ENCODE measurements at places on chromosomes 1 and 21.

GRCh38 chr1:224800486-224801119 lies 128.9 kb upstream of the DNAH14 start:
- H3K27ac ChIP-seq = no peak overlapping the region
- DNase-seq = no peak
- no peaks in the 10 kb centered on the region for H3K4me1 ChIP-seq
- H3K27me3 ChIP-seq = peaks cover 6% of the 10 kb centered on the region

- H3K36me3 ChIP-seq = no peaks in the 10 kb centered on the region
- peaks cover 31% of the 10 kb centered on the region for H3K27me3 ChIP-seq
- H3K4me1 ChIP-seq = no peaks in the 10 kb centered on the region
- H3K4me3 ChIP-seq = no peak overlapping the region
Observed at GRCh38 chr1:75710832-75711231, 13.7 kb upstream of the ACADM start.

GRCh38 chr1:43990271-43991199 lies 864 bp upstream of the CCDC24 start:
- H3K4me3 ChIP-seq = peak overlapping the region; percentile 83
- H3K36me3 ChIP-seq = no peaks in the 10 kb centered on the region
- DNase-seq = no peak
- peaks cover 16% of the 10 kb centered on the region for H3K4me1 ChIP-seq
- H3K27ac ChIP-seq = peak overlapping the region; percentile 82

DNA sequence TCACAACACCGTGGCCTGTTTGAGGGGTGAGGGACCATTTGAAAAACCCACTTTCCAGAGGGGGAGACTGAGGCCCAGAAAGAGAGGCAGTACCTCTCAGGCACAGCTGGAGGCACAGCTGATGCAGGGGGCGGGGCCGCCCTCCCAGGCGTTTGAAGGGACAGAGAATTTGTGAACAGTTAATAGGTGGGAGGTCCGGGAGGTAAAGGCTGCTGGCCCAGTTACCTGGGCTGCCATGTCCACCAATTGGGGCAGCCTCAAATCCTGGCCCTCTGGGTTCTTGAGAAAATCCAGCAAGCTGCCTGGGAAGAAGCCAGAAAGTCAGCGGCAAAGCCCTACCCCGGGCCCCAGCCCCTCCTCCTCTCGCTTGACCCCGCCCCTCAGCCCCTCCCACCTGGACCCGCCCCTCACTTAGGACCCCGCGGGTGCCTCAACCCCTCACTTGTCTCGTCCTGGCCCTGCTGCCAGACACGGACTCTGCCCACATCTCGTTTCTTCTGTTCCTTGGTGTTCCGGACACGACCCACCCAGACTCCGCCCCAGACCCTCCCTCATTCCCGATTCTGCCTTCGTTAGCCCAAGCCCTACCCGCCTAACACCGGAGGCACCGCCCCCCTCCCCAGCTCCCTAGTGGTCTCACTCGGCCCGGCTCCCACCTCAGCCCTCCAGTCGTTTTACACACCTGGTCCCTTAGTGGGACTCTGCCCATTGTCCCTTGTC lies 10.8 kb upstream of the AHDC1 start:
- H3K36me3 ChIP-seq = no peaks in the 10 kb centered on the region
- no peak overlapping the region for H3K4me3 ChIP-seq
- DNase-seq = no peak
- peaks cover 37% of the 10 kb centered on the region for H3K4me1 ChIP-seq

GRCh38 chr1:18868354-18868753 lies 8.9 kb upstream of the TAS1R2 start:
- DNase-seq = no peak
- peaks cover 10% of the 10 kb centered on the region for H3K27me3 ChIP-seq
- H3K4me3 ChIP-seq = no peak overlapping the region
- H3K4me1 ChIP-seq = no peaks in the 10 kb centered on the region

DNA sequence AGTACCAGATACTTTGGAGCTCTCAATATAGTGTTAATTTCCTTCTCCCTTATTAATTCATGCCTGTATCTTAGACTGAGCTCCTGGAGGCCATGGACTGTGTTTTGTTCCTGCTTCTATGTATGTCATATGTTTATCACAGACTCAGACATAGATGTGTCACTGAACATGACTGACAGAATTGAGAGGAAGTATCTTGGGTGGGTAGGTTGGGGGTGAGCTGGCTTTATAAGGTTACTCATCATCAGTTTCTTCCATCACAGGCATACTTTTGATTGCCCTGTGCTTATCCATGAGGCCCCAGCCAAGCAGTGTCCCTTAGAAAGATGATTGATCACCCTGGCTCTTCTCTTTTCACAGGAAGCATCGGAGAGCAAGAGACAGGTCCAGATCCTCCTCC lies 5.6 kb upstream of the SH3D21 start:
- no peak for DNase-seq
- peaks cover 51% of the 10 kb centered on the region for H3K36me3 ChIP-seq
- H3K4me3 ChIP-seq = no peak overlapping the region
- H3K4me1 ChIP-seq = peaks cover 12% of the 10 kb centered on the region

- peak overlapping the region; percentile 89 for H3K27ac ChIP-seq
- no peaks in the 10 kb centered on the region for H3K36me3 ChIP-seq
- H3K4me1 ChIP-seq = peaks cover 33% of the 10 kb centered on the region
- peaks cover 8% of the 10 kb centered on the region for H3K27me3 ChIP-seq
- peak overlapping the region; percentile 93 for H3K4me3 ChIP-seq
- DNase-seq = no peak
Observed at GRCh38 chr1:109485001-109485400, 1.3 kb downstream of the ATXN7L2 start.

DNA sequence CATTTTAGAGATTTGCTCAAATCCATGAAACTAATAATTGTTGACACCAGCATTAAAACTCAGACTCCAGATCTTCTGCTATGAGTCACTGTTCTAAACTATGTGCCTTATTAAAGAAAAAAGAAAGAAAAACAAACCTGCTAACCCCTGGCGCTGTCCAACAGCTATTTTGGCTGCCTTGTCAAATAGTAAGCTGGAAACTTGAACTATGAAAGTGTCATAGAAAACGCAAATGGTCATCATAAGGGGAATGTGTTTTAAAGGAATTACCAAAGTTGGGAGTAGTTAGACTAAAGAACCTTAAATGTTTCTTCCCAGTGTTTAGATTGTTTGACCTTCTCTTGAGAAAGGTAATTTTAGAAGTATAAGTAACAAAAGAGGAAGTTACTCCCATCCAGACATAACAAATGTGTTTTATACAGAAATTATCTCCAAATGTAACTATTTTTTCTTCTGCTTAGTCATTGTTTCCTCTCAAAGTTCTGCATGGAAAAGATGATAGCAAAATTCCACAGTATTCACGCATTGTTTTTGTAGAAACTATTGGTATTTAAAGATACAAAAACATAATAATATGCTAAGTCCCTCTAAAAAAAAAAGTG lies 272.4 kb downstream of the TPR start:
- no peak overlapping the region for H3K4me3 ChIP-seq
- H3K27ac ChIP-seq = no peak overlapping the region
- no peaks in the 10 kb centered on the region for H3K36me3 ChIP-seq

GRCh38 chr1:41631971-41632370 lies 147.5 kb upstream of the EDN2 start:
- no peak overlapping the region for H3K27ac ChIP-seq
- DNase-seq = no peak
- H3K27me3 ChIP-seq = no peaks in the 10 kb centered on the region

GRCh38 chr1:14160781-14161180 lies 437.7 kb upstream of the KAZN start:
- no peak overlapping the region for H3K27ac ChIP-seq
- H3K4me3 ChIP-seq = no peak overlapping the region
- H3K4me1 ChIP-seq = no peaks in the 10 kb centered on the region
- no peaks in the 10 kb centered on the region for H3K27me3 ChIP-seq

- H3K4me1 ChIP-seq = no peaks in the 10 kb centered on the region
- H3K27me3 ChIP-seq = no peaks in the 10 kb centered on the region
- DNase-seq = no peak
- no peaks in the 10 kb centered on the region for H3K36me3 ChIP-seq
- no peak overlapping the region for H3K27ac ChIP-seq
- H3K4me3 ChIP-seq = no peak overlapping the region
Observed at GRCh38 chr1:17995480-17995879, 112.1 kb upstream of the IGSF21 start.

- peaks cover 4% of the 10 kb centered on the region for H3K4me1 ChIP-seq
- H3K36me3 ChIP-seq = no peaks in the 10 kb centered on the region
- H3K4me3 ChIP-seq = no peak overlapping the region
- H3K27me3 ChIP-seq = peaks cover 11% of the 10 kb centered on the region
- DNase-seq = peak; percentile 52
- H3K27ac ChIP-seq = no peak overlapping the region
Observed at GRCh38 chr1:162151900-162152829, 82.7 kb downstream of the NOS1AP start.

GRCh38 chr21:39472786-39473185 lies 21.0 kb downstream of the SH3BGR start:
- no peak for DNase-seq
- H3K4me3 ChIP-seq = no peak overlapping the region
- H3K4me1 ChIP-seq = no peaks in the 10 kb centered on the region

DNA sequence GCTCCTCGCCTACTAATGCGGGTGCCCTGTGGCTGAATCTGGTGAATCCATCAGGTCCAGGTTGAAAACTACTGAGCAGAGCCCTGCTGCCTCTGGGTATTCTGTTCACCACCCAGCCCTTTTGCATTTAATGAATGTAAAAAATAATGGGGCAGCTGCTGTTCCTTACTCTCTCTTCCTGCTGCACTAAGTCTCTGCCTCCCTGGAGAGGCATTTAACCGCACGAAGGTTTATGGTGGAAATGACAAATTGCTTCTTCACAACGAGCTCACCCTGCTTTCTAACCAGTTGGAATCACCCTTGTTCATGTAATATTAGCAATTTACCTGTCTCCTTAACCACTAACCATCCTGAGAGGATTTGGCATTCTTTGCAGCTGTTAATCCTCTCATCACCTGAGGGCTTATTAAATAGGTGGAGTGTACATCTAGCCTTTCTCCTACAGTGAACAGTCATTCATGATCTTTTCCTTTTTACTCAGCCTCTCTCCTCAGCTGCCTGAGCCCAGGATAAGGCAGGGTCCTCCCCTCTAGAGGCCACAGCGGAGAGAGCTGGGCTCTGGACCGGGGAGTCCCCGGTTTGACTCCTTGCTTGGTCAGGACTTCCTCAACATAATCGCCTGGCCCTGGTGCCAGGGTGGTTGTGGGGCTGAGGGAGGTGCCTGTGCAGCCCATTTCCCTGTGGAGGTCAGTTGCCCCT lies 97.6 kb downstream of the NOS1AP start:
- H3K27me3 ChIP-seq = peaks cover 26% of the 10 kb centered on the region
- no peak overlapping the region for H3K27ac ChIP-seq
- H3K36me3 ChIP-seq = no peaks in the 10 kb centered on the region

GRCh38 chr1:211605603-211606331 lies 26.8 kb upstream of the SLC30A1 start:
- no peak overlapping the region for H3K27ac ChIP-seq
- peaks cover 15% of the 10 kb centered on the region for H3K27me3 ChIP-seq
- DNase-seq = no peak
- peak overlapping the region; percentile 20 for H3K4me3 ChIP-seq
- no peaks in the 10 kb centered on the region for H3K36me3 ChIP-seq

DNA sequence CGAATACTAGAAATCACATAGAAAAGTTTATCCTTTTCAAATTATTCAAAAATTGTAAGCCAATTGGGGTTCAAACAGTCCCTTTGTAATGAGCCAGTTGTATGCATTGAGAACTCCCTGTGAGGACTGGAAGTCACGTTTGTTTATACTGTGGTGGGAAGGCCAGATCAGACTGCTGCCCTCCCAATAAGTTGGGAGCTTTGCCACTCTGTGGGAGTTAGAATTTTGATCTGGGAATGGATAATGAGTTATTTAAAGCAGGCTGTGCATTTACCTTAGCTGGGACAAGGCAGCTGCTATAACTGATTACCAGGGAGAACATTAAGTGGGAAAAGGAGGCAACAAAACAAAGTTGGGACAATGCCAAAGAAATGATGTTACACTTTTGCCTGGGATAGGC lies 178.8 kb downstream of the SDCCAG8 start:
- peaks cover 9% of the 10 kb centered on the region for H3K36me3 ChIP-seq
- H3K4me1 ChIP-seq = peaks cover 13% of the 10 kb centered on the region
- no peaks in the 10 kb centered on the region for H3K27me3 ChIP-seq
- no peak overlapping the region for H3K27ac ChIP-seq

Measured in activated CD8-positive, alpha-beta memory T cell treated with anti-CD3 and anti-CD28 coated beads, Interleukin-2, amount 10 ng/mL, durations not matched to agents 7 days and 5 days (primary cell).